ENCODE measurements at places on chromosomes 6 and 20. TPM values are rescaled to one million over a fixed set of nuclear protein-coding genes. Genes with fewer than 3 reads are reported as not detected.

DNA sequence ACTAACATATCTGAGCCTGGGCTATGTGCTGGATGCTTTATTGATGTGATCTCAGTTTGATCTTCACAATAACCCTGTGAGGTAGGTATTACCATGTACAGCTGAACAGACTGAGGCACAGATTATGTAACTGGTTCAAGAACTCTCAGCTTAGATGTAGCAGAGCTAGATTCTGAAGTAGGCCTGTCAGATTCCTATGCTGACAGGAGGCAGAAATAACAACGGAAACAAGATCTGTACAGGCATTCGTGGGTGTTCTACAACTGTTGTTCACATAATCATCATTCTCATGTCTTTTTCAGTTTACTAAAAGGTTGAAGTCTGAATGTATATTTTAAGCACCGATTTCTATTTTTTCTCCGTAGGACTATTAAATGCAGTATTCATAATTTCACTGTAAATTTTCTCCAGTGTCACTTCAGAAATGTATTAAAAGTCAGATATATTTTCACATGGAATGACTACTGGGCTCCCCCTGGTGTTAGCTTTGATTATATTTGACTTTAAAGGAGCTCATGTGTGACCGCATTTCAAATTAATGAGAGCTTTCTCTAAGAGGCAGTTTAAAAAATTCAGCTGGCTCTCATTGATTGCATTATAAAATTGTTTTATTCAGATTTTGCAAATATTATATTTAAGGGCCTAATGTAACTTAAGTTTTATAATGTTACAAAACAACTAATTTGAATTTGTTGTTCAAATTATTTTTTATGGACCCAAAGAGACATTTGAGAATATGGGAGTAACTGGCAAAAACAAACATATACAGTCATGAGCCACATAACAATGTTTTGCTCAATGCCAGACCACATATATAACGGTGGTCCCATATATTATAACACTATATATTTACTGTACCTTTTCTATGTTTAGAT lies 36.4 kb upstream of the SLC17A4 start:
- DNase-seq, result peak; percentile 56

DNA sequence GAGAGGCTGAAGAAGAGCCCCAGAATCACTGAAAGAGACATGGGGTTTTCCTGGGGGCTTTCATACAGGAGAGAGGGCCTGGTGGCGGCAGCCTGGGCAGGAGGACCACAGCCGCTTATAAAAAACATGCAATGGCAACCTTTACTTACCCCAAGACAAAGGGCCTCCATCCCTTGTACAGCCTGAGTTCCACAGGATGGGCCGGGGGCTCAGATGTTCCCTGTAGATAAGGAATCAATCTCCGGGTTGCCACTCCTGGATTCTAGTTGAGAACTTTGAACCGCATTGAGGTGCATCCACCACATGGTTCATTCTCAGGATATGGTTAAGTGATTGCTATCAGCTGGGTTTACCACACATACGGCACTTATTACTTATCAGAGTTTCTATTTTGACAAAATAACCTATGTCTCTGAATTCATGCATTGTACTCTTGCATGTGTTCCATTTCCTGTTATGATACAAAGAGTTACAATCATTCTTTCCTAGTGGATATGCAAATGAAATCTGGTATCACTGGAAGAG lies 677.6 kb downstream of the KIF16B start:
- DNase-seq, result no peak

- no peak for DNase-seq
Observed at GRCh38 chr20:53522696-53523095, 70.9 kb downstream of the ZNF217 start.

ESF1 gene
- total RNA-seq, result 15.8 TPM

GRCh38 chr6:12909833-12910232 lies 193.3 kb downstream of the PHACTR1 start:
- no peak for DNase-seq

DNA sequence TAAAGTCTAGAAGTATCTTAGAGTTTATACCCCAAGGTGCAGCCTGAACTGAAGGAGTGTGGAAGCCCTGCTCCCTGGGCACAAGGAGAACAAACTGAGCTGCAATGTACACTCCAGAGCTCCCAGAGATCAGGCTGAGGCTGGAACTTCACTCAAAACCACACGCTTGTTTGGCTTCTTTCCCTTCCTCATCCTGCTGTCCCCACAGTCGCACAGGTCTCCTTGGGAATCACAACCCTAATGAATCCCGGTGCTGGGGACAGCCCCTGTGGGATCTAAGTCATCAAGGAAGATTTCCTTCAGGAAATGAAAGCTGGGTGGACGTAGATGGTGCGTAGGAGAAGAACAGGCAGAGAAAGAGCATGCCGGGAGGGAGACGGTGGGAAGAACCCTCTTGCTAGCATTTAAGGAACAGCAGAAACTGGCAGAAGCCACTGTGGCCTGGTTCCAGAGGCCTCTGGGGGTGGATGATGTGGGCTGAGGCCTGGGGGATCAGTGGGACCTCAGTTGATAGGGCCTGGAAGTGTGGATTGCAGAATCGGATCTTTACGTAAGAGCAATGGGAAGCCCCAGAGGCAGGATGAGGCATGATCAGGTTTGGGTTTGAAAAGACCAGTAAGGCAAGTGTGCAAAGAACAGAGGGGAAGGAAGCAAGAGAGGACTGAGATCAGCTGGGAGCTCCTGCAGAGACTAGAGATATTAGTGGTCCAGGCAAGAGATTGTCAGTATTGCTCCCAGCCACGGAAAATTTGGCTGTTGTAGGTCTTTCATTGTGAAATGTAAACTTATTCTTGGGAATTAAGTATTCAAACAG lies 21.4 kb downstream of the CYP24A1 start:
- DNase-seq, result no peak
